ENCODE measurements at places on chromosomes 6 and 20. TPM values are rescaled to one million over a fixed set of nuclear protein-coding genes. Genes with fewer than 3 reads are reported as not detected.

- H3K36me3 ChIP-seq = no peaks in the 10 kb centered on the region
- H3K27me3 ChIP-seq = no peaks in the 10 kb centered on the region
- H3K4me1 ChIP-seq = no peaks in the 10 kb centered on the region
- DNase-seq = no peak
- H3K4me3 ChIP-seq = no peak overlapping the region
These were observed 604.7 kb downstream of the RFPL4B start for GRCh38 chr6:112951829-112952228.

DNA sequence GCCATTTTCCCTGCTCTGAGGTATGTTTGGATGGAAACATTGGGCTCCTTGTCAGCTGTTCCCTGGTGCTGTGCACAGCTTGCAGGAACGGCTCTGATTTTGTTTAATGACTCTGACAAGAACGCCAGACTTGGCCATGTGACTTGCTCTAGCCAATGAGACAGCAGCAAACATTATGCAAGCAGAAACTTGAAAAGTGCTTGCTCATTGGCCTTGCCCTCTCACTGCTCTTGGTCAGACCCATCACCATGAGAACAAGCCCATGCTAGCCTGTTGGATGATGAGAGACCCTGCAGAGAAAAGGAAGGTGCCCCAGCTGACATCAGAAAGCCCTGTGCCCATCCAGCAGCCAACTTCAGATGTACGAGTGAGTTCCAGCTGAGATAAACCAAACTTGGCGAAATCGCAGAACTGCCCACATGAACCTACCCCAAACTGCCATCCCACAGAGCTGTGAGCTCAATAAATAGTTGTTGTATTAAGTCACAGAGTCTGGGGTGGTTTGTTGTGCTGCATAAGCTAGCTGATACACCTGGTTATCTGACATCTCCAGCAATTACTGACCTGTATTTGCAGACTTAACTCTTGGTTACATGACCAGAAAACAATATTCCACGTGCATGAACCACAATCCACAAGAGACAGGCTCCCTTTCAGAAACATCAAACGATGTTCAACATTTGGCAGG lies 96.9 kb downstream of the JPH2 start:
- no peak overlapping the region for H3K27ac ChIP-seq
- no peaks in the 10 kb centered on the region for H3K4me1 ChIP-seq
- DNase-seq = peak; percentile 31
- H3K27me3 ChIP-seq = peaks cover 3% of the 10 kb centered on the region
- no peaks in the 10 kb centered on the region for H3K36me3 ChIP-seq
- no peak overlapping the region for H3K4me3 ChIP-seq

PNPLA1 gene
- 0.11 TPM for total RNA-seq

GRCh38 chr6:34140075-34140474 lies 5.8 kb downstream of the GRM4 start:
- no peaks in the 10 kb centered on the region for H3K36me3 ChIP-seq
- no peak overlapping the region for H3K27ac ChIP-seq
- peaks cover 71% of the 10 kb centered on the region for H3K27me3 ChIP-seq
- peaks cover 13% of the 10 kb centered on the region for H3K4me1 ChIP-seq

DNA sequence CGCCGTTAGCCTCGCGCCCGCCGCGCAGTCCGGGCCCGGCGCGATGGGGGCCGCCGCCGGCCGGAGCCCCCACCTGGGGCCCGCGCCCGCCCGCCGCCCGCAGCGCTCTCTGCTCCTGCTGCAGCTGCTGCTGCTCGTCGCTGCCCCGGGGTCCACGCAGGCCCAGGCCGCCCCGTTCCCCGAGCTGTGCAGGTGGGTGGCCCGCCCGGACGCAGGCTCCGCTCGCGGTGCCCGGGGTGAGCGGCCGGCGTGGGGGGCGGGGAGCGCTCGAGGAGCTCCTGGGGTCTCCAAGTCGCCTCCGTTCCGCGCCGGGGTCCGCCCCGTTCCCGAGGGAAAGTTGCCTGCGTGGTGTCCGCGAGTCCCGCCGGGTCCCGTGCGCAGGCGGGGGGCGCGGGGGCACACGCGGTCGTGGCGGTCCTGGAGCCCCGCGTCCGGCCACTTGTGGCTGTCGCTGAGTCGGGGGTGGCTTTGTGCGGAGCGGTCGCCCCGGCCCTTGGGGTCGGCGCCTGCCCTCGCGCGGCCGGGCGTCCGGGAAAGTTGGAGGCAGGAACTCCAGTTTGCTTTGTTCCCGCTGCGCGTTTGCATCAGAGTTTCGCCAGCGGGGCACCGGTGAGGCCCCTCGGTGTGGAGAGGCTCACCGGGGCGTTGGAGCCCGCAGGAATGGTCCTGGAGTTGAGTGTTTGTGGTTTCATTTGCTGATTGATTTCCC lies 476 bp downstream of the IGF2R start:
- H3K36me3 ChIP-seq = no peaks in the 10 kb centered on the region
- H3K27me3 ChIP-seq = no peaks in the 10 kb centered on the region
- peak overlapping the region; percentile 88 for H3K4me3 ChIP-seq
- DNase-seq = no peak
- peak overlapping the region; percentile 91 for H3K27ac ChIP-seq

BACH2 gene
- 2.9 TPM for total RNA-seq

DNA sequence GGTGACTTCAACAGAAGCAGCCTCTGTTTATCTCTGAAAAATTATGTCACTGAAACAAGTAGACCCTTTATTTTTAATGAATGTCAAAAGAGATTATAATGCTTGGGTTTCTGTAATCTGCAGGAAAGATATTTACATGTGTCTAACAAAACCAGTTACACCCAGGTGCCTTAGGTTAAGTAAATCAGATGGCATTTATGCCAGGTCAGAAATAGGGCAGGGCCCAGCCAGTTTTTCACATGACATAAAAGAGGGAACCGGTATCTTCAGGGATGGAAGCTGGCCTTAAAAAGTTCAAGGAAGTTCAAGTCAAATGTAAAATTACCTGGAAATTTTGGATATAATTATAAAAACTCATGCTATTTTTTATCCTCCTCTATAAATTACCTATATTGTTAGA lies 14.2 kb upstream of the ENPP4 start:
- no peak overlapping the region for H3K4me3 ChIP-seq
- H3K36me3 ChIP-seq = no peaks in the 10 kb centered on the region
- DNase-seq = no peak

PGC gene
- total RNA-seq = not detected

FAM83C gene
- not detected for total RNA-seq

DNA sequence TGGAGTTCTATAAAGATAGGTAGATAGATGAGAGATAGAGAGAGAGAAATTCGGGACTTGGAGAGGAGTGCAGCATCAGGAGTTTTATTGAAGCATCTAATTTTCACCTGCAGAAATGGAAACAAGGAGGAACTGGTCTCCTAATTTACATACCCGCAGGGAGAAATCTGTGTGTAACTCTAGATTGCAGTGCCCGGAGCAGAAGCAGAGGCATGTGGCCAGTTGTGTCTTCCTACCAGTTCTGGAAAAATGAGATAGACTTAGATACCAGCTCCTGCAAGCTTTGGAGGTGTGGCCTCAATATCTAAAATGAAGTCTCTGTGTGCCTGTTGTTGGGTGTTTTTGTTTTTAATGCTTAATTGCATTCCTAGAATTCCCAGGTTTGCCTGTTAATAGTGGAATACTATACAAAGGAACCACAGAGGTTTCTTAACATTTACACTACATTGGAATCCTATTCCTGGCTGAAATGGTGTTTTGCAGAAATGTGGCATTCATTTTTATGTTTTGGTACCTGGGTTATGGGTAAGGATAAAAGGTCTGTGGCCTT lies 57.4 kb downstream of the DTD1 start:
- no peak overlapping the region for H3K27ac ChIP-seq
- H3K4me3 ChIP-seq = no peak overlapping the region
- no peaks in the 10 kb centered on the region for H3K27me3 ChIP-seq
- peaks cover 5% of the 10 kb centered on the region for H3K4me1 ChIP-seq

PLA2G7 gene
- 2.2 TPM for total RNA-seq

SLC26A8 gene
- total RNA-seq = 0.17 TPM

All from adrenal gland (tissue), 19 donors.